Stimulated activated naive CD8-positive, alpha-beta T cell treated with anti-CD3 and anti-CD28 coated beads, Interleukin-15, amount 100 ng/mL, for 72 hours (primary cell): ENCODE measurements at places on chromosomes 1 and 21.

DNA sequence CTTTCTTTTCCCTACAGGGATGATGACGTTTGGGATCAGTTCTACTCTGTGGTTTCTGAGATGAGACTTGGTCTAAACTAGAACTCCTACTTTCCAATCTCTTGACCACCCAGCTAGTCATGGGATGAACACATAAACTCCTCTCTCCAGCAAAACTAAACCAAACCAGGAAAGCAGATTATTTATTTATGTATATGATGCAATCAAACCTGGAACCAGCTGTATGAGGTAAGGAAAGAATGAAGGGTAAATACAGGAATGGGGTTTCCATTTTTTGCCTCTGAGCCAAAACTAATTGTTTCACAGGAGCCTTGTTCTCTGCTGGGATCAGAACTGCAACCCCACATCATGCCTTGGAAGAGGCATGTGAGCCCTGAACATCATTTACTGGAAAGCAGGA, 3.3 kb upstream of the AGT start:
- DNase-seq, result no peak

GRCh38 chr1:167812972-167813371, 91.2 kb downstream of the MPZL1 start:
- no peak for DNase-seq

DNA sequence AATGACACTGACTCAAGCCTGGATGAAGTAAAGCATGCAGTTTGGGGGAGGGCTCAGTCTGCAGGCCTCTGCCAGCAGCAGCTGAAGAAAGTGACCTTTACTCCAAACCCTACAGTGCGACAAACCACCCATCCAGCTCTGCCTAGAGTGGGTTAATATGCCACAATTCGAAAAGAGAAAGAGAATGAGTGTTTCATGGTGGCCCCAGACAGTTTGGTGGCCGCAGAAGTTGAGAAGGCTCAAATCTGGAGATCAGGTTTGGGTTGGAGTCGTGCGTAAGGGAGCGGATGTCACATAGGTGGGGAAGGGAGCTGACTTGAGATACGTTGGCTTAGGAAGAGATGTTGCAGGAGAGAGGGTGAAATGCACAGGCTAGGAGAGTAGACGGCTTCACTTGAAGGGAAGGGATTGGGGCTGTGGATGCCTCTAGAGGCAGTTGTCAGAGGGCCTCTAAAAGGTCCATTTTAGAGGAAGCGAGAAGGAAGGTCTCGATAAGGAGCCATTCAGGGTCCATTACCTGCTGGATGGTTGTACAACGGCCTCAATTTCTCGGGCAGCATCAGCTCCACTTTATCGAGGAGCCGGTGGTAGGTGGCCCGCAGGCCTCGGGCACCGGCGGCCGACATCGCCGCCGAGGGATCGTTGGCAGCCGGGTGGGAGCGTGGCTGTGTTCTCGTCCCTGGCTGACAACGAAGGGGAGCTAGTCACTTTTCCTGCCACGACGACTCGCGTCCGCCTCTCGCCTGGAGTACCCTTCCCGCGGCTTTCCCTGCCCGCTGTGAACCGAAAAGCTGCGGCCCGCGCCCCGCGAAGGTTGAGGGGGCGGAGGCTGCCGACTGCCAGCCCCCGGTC, 1.0 kb upstream of the DCAF6 start:
- peak; percentile 45 for DNase-seq

GRCh38 chr1:202575918-202576653, 134.2 kb downstream of the SYT2 start:
- no peak for DNase-seq

DNA sequence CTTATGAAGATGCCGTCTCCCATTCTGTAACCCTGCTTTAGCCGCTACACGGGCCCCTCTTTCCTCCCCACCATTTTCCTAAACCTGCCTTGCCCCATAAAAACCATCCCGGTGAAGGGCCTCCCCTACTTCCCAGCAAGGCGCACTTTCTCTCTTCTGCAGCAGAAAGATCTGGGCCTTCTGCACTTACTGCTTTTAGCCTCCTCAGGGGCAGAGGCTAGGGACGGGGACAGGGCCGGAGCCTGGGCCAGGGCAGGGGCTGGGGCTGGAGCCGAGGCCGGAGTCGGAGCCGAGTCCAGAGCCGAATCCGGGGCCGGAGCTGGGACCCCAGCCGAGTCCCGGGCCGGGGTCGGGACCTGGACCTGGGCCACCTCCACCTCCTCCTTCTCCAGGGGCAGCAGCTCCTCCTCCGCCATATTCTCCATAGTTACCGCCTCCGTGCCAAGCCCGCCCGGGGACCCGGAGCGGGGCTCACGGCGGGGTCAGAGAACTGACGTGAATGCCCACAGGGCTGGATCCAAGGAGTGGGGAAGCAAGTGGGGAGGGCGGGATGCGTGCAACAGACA, 382 bp downstream of the TRMT1L start:
- DNase-seq, result no peak

- no peak for DNase-seq
Measured at GRCh38 chr1:37472281-37472680, 2.1 kb upstream of the ZC3H12A start.
